ENCODE measurements at places on chromosomes 7 and 10.

DNA sequence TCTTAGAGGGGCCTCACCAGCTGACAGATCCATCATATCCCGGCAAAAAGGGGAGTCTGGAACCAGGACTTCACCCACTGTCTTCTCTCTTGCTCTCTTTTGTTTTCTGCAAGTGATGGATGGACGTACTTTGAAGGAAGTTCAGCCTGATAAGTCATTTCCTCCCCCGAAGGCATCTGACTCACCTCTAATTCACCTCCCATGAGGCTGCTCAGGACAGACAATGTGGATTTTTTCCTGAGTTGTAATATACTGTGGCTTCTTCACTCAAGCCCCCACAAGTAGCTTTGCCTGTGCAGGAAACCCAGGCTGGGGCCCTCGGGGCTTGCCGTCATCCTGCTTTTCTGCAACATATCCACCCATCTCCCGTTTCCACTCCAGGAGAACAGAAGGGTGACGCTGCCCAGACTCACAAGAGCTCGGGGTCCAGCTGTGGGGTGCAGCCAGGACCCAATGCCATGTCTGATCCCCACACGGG is 70.4 kb downstream of the ASB13 start:
- DNase-seq, result no peak

GRCh38 chr10:54622017-54622416 is 179.0 kb downstream of the PCDH15 start:
- DNase-seq, result no peak

- no peak for DNase-seq
Measured at GRCh38 chr10:87660484-87661133, 931 bp downstream of the PAPSS2 start.

DNA sequence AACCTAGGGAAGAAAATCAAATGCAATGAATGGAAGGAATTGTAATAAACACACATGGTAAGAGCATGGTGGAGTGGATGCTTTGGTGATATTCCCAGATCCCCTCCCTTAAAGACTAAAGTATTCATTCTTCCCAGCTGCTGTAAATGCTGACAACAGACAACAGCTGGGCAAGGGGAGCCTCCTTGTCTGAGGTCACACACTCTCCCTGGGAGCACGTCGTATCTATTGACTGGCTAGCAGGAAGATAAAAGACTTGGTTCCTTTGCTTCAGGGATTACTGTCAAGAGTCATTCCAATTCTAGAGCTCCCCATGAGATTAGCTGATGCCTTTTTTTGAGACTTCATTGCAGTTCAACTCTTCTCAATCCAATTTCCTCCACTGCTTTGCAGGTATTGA is 443.5 kb upstream of the ETV1 start:
- DNase-seq, result no peak

DNA sequence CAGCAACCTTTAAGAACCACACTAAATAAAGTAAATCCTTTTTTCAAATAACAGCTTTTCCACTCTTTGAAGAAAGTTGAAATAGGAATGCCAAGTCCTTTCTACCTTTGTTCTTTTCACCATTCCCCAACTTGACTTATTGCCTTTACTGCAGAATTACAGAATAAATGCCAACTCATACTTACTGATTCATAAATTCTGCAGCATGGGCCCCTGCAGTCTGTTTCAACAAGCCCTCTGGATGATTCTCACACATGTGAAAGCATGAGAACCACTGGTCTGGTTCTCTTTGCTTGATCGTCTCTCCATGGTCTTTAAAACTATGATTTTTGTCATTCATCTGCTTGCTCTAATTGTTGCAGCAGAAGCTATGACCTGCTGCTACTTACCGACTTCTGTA is 56.1 kb downstream of the HACD1 start:
- no peak for DNase-seq

- no peak for DNase-seq
Measured at GRCh38 chr7:100865372-100865911, 1.7 kb upstream of the TRIP6 start.

DNA sequence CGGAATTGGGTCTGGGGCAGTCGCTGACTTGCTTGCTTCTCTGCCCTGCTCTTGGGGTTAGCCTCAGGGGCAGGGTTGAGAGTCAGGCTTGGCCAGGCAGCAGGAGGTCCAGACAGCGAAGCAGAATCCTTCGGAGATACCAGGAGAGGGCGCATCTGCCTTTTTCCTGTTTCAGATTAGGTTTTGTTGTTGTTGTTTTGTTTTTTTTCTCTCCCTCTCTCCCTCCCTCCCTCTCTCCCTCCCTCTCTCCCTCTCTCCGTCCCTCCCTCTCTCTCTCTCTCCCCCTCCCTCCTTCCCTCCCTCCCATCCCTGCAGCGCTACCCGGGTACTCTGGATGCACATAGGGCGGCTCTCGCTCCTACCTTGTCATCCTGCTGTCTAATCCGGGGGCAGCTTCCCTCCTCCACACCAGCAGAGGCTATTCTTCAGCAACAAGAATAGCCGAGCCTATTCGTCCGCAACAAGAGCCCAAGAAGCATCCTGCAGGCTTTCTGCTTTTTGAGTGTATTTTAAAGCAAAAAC is 758 bp upstream of the OPTN start:
- DNase-seq, result no peak

- DNase-seq, result no peak
Measured at GRCh38 chr10:121260377-121260776, 337.9 kb downstream of the FGFR2 start.

DNA sequence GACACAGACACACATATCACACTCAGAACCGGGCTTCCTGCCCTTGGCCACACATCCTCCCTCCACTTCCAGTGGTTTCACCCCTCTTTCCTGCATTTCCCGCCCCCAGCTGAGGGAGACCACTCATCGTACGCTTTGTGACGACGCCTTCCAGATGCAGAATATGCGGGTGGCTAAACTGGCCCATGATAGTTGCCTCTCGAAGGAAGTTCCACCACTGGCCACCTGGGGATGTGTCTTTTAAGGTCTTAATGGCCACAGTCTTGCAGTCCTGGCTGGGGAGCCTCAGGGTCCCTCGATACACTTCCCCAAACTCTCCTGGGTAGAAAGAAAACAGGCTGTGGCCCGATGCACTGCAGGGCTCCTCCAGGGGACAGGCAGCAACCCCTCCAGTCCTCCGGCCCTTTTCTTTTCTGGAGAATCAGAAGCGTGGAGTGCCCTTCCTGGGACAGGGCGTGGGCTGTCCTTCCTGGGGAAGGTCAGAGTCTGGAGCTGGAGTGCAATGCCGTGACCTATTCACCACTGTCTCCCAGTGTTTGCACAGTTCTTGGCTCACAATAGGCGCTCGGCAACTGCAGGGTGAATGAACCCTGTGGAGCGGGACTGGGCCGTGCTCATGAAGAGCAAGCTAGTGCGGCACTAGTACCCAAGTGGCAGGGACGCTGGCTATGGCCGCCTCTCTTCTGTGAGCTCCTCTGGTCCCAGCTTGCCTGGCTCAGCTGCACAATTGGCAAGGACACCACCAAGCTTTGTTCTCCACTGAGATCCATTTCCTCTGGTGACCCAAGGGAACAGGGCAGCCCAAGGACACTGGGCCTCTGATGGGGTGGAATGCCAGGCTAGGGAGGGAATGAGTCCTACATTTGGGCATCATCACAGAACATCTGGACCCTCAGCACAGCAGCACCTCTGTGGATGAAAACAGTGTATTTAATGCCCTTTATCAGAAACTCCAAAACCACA is 13.2 kb downstream of the EPHA1 start:
- DNase-seq, result no peak

GRCh38 chr10:123151737-123152135 is 2.5 kb upstream of the BUB3 start:
- no peak for DNase-seq

GRCh38 chr10:123148414-123149161 is 652 bp downstream of the HMX2 start:
- DNase-seq, result no peak

GRCh38 chr7:144842377-144842851 is 6.6 kb upstream of the TPK1 start:
- no peak for DNase-seq
